Daoy (cell line): ENCODE measurements at places on chromosomes 6 and 20.
A peak's percentile ranks its signal among the peaks of the same experiment; 100 is the strongest.

- DNase-seq, result no peak
Observed at GRCh38 chr6:143339223-143339622, 111.3 kb downstream of the ADAT2 start.

- DNase-seq, result no peak
Observed at GRCh38 chr6:75673884-75674283, 72.2 kb downstream of the SENP6 start.

DNA sequence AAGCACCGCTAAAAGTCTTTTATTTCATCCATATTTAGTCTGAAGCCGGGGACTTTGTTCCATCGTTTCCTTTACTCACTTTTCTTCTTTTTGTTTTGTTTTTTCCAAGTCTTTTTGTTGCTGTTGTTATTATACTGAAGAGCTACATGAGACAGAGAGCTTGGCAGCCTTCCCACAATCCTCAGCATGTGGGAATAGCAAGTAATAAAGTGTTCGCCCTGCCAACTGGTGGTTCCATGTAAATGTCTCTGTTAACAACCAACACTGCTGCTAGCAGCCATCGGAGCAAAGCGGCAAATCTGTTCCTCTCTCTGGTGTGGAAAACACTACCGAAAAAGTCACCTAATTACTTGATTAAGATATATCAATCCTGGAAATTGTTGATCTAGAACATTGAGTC is 437.8 kb upstream of the ID4 start:
- DNase-seq, result peak; percentile 61

- no peak for DNase-seq
Observed at GRCh38 chr6:144582939-144583613, 297.9 kb downstream of the UTRN start.

GRCh38 chr6:95574811-95575210 is 2.5 kb upstream of the MANEA start:
- DNase-seq, result no peak

- DNase-seq, result no peak
Observed at GRCh38 chr20:50799890-50800550, 5.2 kb downstream of the BCAS4 start.

- DNase-seq, result peak; percentile 51
Observed at GRCh38 chr20:4507288-4507719, 214.4 kb upstream of the PRND start.

DNA sequence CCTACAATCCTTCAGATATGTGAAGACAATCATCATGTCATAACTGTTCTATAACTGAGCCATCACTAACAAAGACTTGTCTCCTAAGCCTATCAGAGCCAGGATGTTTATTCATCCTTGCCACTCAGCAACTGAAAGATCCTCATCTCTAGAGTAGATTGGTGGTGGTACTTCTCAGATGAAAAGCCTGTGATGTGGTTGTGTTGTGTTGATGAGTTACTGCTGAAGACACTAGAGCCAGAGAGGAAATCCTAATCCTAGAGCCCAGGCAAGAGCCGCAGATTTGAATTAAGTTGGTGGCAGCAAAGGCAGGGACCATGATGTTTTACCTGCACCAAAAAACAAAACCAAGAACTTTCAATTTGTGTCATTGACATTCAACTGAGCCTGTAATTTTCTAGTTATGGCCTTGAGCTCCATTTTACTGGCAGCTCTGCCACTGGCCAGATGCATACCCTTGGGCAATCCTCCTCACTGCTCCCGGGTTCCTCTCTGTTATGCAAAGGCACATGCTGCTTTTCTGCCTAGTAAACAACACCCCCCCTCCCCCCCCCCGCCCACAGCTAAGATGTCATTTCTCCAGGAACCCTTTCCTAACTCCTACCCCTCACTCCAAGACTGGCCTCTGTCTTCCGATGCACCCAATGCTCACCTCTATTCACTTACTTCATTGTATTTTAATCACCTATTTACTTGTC is 50.2 kb upstream of the REV3L start:
- no peak for DNase-seq

GRCh38 chr6:47687432-47687831 is 10.9 kb upstream of the ADGRF4 start:
- no peak for DNase-seq

DNA sequence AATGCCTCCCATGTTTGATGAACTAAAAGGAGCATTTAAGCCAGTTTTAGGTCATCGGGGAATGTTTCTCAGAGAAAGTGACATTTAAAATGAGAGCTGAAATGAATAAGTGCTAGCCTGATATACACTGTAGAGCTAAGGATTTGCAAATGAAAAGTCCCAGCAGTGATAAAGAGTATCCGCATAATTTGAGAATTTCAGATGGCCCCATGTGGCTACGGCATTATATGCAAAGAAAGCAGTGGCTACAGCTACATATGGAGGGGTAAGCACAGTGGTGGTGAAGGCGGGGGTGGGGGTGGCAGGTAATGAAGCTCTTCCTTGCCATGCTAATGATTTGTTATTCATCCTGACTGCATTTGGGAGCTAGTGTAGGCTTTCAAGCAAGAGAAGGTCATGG is 371.3 kb downstream of the ARHGAP18 start:
- DNase-seq, result no peak

DNA sequence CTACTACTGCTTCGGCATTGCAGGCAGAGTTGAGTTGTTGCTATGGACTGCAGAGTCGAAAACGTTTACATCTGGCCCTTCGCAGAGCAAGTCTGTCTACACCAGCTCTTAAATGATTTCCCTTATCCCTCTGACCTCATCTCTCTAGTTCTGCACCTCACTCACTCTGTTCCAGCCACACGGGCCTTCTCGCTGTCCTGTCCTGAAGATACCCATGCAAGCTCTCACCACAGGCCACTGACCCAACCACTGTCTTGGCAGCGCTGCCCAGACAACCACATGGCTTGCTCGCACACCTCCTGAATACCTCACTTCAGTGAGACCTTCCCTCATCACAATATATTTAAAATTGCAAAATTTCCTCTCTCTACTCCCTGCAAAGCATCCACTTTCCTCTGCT is 31.4 kb downstream of the B4GALT5 start:
- no peak for DNase-seq

DNA sequence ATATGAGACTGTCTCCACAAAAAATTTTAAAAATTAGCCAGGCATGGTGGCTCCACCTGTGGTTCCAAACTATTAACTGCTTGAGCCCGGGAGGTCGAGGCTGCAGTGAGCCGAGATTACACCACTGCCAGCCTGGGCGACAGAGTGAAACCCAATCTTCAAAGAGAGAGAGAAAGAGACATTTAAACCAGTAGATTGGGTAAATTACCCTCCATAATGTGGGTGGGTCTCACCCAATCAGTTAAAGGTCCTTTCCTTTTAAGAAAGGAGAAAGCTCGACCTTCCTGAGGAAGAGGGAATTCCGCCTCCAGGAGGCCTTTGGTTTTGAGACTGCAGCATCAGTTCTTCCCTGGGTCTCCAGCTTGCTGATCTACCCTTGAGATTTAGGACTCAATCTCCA is 25.2 kb upstream of the SCML4 start:
- no peak for DNase-seq

GRCh38 chr6:135189344-135189743 is 8.2 kb downstream of the MYB start:
- DNase-seq, result no peak

- DNase-seq, result no peak
Observed at GRCh38 chr6:33592280-33592594, 12.2 kb upstream of the BAK1 start.

DNA sequence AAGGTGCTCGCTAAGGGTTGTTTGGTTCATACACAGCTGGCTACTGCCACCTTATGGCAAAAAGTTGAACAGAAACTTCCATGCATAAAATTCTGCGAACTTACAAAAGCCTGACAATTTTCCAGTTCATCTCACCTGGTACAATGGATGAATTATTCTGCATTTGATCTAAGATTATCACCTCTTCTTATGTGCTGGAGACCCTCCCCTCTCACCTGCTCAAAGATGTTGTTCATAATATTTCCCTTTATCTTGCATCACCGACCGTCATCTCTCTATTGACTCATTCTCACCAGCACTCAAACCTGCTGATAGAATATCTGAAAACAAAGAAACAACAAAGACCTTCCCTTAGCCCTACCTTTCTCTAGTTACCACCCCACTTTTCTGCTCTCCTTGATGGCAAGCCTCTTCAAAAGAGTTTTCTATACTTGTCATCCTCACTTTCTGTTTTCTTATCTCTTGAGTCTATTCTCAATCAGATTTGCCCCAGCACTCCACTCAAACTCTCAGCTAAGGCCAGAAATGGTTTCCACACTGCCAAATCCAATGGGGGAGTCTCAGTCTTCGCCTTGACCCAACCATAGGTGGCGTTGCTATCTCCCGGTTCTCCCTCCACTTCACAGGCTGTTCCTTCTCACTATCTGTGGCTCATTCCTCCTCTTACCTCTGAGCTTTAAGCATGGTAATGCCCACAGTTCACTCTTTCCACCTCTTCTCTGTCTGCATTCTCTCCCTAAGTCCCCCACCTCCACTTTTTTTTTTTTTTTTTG is 25.8 kb downstream of the SNRNP48 start:
- peak; percentile 53 for DNase-seq

- DNase-seq, result no peak
Observed at GRCh38 chr6:137010128-137010718, 34.5 kb downstream of the IL20RA start.

DNA sequence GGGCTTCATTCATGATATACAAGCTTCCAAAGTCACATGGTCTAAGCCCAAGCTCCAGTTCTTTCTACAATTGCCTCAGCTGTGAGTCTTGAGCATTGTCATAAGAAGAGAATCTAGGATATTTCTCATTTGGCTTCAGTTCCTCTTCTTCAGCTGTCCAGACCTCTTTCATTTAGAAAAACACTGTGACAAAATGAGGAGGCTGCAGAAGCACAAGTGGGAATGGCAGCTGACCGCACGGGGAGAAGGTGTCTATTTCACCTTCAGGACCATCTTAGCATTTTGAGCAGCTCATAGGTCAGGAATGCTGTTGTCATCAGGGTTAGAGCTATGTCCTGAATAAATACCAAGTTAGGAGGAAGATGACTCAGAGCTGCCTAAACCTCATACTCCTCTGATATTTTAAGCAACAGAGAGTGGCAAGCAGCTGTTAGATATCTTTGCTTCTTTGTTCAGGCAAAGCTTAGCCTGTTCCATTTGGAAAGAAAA is 390.1 kb upstream of the CITED2 start:
- DNase-seq, result peak; percentile 90

DNA sequence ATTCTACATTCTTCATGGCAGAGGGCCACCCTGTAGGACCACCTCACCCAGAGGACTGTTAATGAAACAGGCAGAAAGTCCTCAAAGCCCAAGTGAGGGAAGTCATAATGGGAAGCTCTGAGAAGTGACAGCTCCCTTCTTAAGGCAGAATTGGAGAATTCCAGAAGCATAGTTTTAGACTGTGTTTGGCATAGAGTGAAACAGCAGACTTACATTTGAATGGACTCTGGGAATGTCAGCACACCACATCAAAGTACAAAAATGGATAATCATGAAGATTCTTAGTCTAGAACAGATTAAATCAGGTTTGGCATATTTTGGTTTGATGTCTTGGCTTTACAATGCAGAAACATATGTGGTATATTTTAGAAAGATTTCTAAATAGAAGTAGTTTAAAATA is 17.9 kb downstream of the SH3BGRL2 start:
- DNase-seq, result no peak

GRCh38 chr6:93417421-93418013 is 1.8 kb downstream of the EPHA7 start:
- DNase-seq, result no peak

- DNase-seq, result no peak
Observed at GRCh38 chr6:54758340-54758739, 88.2 kb upstream of the FAM83B start.

DNA sequence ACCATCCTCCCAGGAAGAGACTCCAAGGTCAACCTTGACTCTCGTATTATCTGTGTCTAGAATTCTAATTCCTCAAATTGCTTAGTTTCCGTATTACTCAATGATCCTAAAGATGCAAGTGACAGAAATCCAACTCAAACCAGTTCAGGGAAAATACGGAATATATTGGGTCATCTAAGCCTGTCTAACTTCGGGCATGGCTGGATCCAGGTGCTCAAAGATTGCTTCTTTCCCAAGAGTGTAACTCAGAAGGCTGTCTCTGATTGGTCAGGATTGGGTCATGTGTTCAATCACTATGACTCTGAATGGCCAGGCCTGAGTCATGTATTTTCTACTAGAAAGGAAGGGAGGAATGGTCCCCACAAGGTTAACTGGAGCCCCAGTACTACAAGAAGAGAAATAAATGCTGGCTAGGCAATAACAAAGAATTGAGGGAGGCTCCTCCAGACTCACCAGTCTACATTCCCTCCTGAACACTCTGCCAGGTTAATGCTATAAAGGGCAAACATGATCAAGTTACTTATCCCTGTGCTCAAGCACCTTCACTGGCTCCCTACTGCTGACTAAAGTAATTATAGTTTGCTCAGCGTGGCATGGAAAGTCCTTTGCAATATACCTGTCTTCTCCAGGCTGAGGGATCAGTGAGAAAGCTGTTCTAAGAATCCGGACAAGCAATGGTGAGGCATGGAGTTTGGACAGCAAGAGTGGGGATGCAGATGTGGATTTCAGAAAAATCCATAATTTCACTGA is 15.4 kb upstream of the PREX1 start:
- DNase-seq, result no peak

DNA sequence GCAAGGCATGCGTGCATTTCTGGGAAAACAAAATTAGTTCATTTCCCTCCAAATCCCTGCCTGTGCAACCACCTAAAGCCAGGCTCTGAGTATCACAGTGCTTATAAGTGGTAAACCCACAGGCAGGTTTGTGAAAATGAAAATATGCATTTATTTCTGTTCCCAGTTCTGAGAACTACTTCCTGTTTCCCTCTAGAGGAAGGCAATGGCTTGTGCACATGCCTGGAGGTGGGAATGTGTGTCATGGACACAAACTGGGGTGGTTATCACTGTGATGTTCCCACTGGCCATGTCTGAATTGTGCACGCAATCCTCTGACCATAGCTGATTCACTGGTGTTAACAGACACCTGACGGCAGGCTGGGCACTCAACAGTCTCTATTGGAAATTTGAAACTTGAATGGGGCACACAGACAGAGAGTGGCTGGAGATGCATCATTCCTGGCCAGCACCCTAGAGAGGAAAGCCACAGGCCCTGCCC is 26.3 kb downstream of the FAM110A start:
- peak; percentile 67 for DNase-seq

DNA sequence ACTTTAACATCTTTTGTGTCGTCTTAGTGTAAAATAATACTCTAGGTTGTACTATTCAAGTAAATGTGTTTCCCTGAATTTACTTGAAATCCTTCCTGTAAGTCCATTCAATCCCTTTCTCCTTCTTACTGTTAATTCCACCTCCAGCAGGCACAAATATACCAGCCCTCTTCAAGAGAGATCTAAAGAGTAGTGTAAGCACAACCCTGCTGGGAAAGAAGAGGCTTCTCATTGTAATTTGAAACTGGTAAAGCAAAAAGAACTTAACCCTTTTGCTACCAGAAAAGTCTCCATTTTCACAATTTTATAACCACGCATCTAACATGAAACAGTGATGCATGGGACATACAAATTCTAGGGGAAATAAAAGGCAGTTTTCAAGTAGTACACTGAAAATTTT is at the start of gene BMP5:
BMP5 (minus strand) TSS at position 191 of the 400 bp plus-strand sequence. CDS start 725 bp downstream, outside the sequence.
- no peak for DNase-seq

- DNase-seq, result no peak
Observed at GRCh38 chr20:55714736-55715135, 290.6 kb downstream of the CBLN4 start.

- peak; percentile 25 for DNase-seq
Observed at GRCh38 chr20:40948465-40949267, 80.0 kb upstream of the TOP1 start.

GRCh38 chr6:143098054-143098671 is 37.5 kb downstream of the AIG1 start:
- no peak for DNase-seq

- peak; percentile 86 for DNase-seq
Observed at GRCh38 chr6:37657112-37657886, 40.4 kb downstream of the MDGA1 start.
